Central memory CD8-positive, alpha-beta T cell (primary cell): ENCODE measurements at places on chromosomes 3 and 15.

DNA sequence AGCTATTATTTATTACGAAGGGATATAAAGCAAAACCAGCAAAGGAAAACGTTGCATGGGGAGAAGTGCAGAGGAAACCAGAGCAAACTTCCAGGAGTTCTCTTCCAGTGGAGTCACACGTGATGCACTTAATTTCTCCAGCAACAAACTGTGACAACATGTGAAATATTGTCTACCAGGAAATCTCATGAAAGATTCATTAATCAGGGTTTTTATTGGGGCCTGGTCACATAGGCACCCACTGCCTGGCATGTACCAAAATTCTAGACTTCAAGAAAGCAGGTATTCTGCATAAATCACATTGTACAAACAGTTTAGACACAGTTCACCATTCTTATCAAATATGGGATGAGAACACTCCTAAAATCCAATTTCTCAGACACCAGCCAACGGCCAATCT is 5.4 kb upstream of the TFG start:
- peaks cover under 1% of the 10 kb centered on the region for H3K36me3 ChIP-seq
- no peak for DNase-seq
- H3K27ac ChIP-seq = no peak overlapping the region
- H3K4me3 ChIP-seq = no peak overlapping the region
- H3K27me3 ChIP-seq = peaks cover 51% of the 10 kb centered on the region

- no peaks in the 10 kb centered on the region for H3K4me1 ChIP-seq
- no peak overlapping the region for H3K27ac ChIP-seq
- peaks cover 66% of the 10 kb centered on the region for H3K27me3 ChIP-seq
- H3K36me3 ChIP-seq = no peaks in the 10 kb centered on the region
- no peak overlapping the region for H3K4me3 ChIP-seq
- DNase-seq = no peak
Observed at GRCh38 chr15:66188464-66188863, 65.1 kb downstream of the MEGF11 start.

DNA sequence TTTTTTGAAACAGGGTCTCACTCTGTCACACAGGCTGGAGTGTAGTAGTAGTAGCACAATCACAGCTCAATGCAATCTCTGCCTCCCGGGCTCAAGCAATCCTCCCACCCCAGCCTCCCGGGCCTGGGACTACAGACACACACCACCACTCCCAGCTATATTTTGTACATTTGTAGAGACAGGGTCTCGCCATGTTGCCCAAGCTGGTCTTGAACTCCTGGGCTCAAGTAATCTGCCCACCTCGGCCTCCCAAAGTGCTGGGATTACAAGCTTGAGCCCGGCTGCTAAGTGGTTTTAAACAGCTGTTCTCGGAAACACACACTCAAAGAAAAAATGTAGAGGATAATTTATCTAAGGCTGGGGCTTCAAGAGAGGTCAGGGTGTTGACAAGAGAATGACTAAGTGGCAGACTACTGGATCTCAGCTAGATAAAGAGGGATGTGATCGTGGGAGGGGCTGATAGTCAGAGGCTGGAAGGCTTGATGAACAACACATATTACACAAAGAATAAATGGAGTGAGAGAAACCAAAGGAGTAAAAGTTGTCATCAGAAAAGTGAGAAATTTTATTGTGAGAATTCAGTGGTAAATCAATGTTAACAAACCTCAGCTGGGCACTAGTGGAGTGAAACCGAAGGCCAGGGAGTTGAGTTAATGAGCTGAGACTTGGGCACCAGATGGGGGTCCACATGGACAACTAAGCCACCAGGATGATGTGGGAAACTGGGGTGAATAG is 6.7 kb downstream of the CCR5AS start:
- H3K27ac ChIP-seq = no peak overlapping the region
- peaks cover 2% of the 10 kb centered on the region for H3K36me3 ChIP-seq
- DNase-seq = no peak
- no peak overlapping the region for H3K4me3 ChIP-seq

GRCh38 chr3:63095-63765 is 133.3 kb upstream of the CHL1 start:
- H3K27ac ChIP-seq = no peak overlapping the region
- no peaks in the 10 kb centered on the region for H3K36me3 ChIP-seq
- H3K27me3 ChIP-seq = peaks cover 43% of the 10 kb centered on the region
- no peak for DNase-seq
- H3K4me3 ChIP-seq = no peak overlapping the region

DNA sequence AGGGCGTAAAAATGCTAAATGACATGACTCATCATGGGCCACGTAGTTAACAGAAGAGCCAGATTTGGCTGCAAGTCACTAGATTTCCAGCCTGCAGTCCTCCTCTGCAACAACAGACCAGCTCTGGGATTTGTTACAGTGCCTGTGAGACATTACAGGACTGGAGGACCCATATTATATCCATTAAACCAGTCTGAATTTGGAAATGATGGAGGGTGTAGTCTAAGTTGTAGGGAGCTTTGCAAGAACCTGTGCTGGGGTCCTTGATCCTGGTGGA is 10.8 kb downstream of the ZNF774 start:
- no peak for DNase-seq
- peaks cover 22% of the 10 kb centered on the region for H3K4me1 ChIP-seq
- H3K36me3 ChIP-seq = no peaks in the 10 kb centered on the region
- no peak overlapping the region for H3K27ac ChIP-seq
- no peaks in the 10 kb centered on the region for H3K27me3 ChIP-seq
- no peak overlapping the region for H3K4me3 ChIP-seq

DNA sequence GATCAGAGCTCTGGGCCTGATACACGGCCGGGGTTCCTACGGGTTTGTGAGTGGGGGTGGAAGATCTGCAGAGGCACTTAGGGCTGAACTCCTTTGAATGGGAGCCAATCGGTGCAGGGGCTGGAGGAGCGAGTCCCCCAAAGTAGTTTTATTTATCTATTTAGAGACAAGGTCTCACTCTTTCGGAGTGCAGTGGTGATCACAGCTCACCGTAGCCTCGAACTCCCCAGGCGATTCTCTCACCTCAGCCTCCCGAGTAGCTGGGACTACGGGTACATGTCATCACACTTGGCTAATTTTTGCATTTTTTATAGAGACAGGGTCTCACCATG is 1.6 kb upstream of the CELSR3 start:
- peaks cover 14% of the 10 kb centered on the region for H3K27me3 ChIP-seq
- H3K4me3 ChIP-seq = peak overlapping the region; percentile 80
- DNase-seq = no peak
- H3K36me3 ChIP-seq = peaks cover 15% of the 10 kb centered on the region
- H3K4me1 ChIP-seq = peaks cover 17% of the 10 kb centered on the region
- H3K27ac ChIP-seq = peak overlapping the region; percentile 80

GRCh38 chr15:68410466-68411342 is 21.3 kb downstream of the ITGA11 start:
- H3K4me1 ChIP-seq = no peaks in the 10 kb centered on the region
- H3K4me3 ChIP-seq = no peak overlapping the region
- peak; percentile 3 for DNase-seq
- no peaks in the 10 kb centered on the region for H3K27me3 ChIP-seq
- no peak overlapping the region for H3K27ac ChIP-seq

DNA sequence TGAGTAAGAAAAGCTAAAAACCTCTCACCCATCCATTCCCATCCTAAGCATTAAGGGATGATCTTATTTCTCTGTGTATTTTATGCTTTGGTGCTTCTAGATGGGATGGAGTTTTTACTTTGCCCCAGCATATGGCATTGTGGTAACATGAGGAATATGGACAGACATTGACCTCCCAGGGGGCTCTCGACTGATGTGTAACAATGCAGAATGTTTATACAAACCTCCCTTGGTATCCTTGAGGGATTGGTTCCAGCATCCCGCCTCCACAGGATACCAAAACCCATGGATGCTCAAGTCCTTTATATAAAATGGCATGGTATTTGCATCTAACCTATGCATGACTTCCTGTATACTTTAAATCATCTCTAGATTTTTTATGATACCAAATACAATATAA is 21.6 kb downstream of the PDIA5 start:
- no peak overlapping the region for H3K27ac ChIP-seq
- no peak overlapping the region for H3K4me3 ChIP-seq
- no peaks in the 10 kb centered on the region for H3K36me3 ChIP-seq
- DNase-seq = no peak

- H3K36me3 ChIP-seq = peaks cover 10% of the 10 kb centered on the region
- peak overlapping the region; percentile 74 for H3K27ac ChIP-seq
- H3K27me3 ChIP-seq = no peaks in the 10 kb centered on the region
- DNase-seq = no peak
- peaks cover 28% of the 10 kb centered on the region for H3K4me1 ChIP-seq
- peak overlapping the region; percentile 84 for H3K4me3 ChIP-seq
Observed at GRCh38 chr15:25439369-25439836, 579 bp upstream of the UBE3A start.

DNA sequence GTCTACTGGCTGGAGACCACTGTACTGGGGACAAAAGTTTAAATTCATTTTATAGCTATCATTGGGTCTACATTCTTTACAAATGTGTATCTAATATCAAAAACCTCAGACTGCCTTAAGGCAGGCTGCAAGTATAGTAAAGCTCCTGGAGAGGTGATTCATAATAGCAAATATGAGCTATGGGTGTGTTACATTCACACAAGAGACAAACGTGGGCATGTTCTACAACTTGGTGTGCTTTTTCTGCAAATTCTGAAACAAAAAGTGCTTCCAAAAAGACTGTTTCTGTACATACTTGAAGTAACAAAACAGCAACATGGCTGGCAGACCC is 1101.4 kb downstream of the ROBO1 start:
- no peak overlapping the region for H3K27ac ChIP-seq
- DNase-seq = no peak
- H3K27me3 ChIP-seq = no peaks in the 10 kb centered on the region
- no peak overlapping the region for H3K4me3 ChIP-seq
- no peaks in the 10 kb centered on the region for H3K36me3 ChIP-seq
- no peaks in the 10 kb centered on the region for H3K4me1 ChIP-seq

DNA sequence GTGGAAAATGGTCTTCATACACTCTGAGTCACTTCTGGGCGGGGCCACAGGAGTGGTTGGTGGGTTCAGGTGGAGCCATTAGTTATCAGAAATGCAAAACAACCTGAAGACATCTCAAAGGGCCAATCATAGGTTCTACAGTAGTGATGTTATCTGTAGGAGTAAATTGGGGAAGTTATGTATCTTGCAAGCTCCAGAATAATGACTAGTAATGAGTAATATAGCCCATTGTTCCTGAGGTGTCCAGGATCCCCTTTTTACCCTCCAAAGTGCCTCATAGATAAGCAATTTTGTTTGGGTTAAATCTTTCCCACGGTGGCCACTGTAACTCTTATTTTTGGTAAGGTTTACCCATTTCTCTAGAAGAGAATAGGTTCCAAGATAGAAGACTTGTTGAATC is 91.7 kb downstream of the PIK3R4 start:
- no peaks in the 10 kb centered on the region for H3K4me1 ChIP-seq
- no peak overlapping the region for H3K4me3 ChIP-seq
- no peak for DNase-seq
- H3K36me3 ChIP-seq = no peaks in the 10 kb centered on the region

DNA sequence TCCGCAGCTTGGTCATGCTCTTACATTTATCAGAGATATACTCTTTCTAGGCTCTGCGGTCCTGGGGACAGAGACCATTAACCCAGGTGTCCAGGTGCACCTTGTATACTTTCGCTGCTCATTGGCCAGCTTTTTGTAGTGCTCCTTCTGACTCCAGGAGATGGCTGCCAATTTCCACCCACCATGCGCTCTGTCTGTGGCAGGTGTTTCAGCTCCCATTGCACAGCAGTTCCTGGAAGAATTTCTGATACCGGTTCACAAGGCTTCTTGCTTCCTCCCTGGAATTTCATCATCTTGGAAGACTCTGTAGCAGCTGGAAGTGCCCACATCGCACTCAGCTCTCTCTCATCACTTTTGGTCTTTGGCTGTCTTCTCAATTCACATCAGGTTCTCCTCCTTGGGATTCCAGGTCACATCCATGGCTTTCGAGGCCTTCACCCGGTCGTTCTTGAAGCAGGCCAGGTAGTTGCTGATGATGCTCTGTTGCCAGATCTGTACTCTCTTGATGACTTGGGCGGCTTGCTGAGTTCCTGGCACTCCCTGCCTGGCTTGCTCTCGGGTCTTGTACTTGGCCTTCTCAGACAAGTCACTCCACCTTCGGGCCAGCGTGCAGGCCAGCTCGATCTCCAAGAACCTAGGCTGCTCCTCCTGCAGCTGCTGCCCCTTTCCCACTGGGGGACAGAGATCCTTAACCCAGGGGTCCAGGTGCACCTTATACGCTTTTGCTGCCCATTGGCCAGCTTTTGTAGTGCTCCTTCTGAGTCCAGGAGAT is 41.1 kb upstream of the ARL8B start:
- no peaks in the 10 kb centered on the region for H3K36me3 ChIP-seq
- no peak overlapping the region for H3K27ac ChIP-seq

- H3K4me1 ChIP-seq = no peaks in the 10 kb centered on the region
- H3K4me3 ChIP-seq = no peak overlapping the region
- H3K27me3 ChIP-seq = no peaks in the 10 kb centered on the region
- peaks cover 2% of the 10 kb centered on the region for H3K36me3 ChIP-seq
- no peak for DNase-seq
Observed at GRCh38 chr3:68135067-68135466, 480.7 kb upstream of the SUCLG2 start.

DNA sequence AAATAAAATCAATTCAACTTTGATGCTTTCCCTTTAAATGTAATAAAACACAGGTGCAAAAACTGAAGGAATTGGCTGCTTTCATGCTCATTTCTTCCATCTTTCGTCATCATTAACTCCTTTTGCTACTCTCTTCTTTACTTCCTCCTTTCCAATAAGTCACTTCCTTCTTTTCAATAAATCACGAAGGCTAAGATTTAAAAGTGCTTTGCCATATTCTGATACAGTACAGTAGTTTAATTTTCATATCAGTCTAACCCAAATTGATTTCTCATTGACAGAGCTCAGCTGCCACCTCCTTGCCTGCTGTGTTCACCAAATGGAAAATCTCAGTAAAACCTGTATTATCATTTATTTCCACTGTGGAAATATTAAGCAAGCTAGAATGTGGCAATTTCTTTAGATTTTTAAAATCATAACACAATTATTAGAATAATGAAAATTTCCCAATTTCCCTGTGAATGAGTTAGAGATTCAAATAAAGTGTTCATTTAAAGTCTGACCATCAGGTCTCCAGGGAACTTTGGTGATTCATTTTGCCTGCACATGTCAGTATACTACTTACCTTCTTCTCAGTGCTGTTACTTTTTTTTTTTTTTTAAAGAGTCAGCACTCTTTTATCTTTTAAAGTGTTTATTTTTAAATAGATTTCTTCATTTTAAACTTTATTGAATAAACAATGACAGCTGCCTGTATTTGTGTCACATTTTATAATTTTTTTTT is 41.6 kb downstream of the NANOGP8 start:
- no peaks in the 10 kb centered on the region for H3K27me3 ChIP-seq
- no peaks in the 10 kb centered on the region for H3K4me1 ChIP-seq
- H3K36me3 ChIP-seq = no peaks in the 10 kb centered on the region
- DNase-seq = no peak
- no peak overlapping the region for H3K4me3 ChIP-seq
- no peak overlapping the region for H3K27ac ChIP-seq

DNA sequence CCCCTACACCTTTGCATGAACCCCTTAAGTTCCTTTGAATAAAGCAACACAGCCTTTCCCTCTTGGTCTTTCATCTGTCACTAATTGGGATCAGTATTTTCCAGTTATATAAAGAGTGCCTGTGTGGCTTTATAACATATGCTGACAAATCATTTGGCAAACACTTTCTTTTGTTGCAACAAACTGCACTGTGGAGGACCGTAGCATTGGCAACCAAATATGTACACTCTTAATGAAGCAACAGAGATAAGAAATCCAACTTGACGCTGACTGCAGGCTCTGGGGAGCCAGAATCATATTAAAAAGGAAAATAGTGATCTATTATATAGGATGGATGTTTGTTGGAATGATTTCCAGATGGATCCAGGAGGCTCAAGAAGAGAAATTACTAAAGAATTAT is 120.1 kb upstream of the PRICKLE2 start:
- no peak overlapping the region for H3K4me3 ChIP-seq
- no peak for DNase-seq
- H3K36me3 ChIP-seq = peaks cover 6% of the 10 kb centered on the region
- H3K27ac ChIP-seq = no peak overlapping the region
- H3K27me3 ChIP-seq = no peaks in the 10 kb centered on the region
